ENCODE measurements at places on chromosomes 7 and 10.

DNA sequence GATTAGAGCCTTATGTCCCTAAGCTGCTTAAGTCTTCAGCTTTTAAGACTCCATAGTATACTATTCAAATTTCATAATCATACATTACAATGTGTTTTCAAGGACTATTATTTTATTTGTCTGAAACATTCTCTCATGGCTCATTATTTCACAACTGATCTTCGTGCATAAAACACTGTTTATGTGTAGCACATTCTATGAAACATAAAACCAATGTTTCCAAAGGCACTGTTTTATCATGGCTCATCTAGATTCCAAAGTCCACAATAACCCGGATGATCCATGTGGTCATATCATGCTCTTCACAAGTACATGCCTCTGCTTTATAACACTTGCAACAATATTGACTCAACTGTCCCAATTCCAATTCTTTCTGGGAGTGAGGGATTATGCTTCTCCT lies 806.1 kb downstream of the TNS3 start:
- no peak for DNase-seq

DNA sequence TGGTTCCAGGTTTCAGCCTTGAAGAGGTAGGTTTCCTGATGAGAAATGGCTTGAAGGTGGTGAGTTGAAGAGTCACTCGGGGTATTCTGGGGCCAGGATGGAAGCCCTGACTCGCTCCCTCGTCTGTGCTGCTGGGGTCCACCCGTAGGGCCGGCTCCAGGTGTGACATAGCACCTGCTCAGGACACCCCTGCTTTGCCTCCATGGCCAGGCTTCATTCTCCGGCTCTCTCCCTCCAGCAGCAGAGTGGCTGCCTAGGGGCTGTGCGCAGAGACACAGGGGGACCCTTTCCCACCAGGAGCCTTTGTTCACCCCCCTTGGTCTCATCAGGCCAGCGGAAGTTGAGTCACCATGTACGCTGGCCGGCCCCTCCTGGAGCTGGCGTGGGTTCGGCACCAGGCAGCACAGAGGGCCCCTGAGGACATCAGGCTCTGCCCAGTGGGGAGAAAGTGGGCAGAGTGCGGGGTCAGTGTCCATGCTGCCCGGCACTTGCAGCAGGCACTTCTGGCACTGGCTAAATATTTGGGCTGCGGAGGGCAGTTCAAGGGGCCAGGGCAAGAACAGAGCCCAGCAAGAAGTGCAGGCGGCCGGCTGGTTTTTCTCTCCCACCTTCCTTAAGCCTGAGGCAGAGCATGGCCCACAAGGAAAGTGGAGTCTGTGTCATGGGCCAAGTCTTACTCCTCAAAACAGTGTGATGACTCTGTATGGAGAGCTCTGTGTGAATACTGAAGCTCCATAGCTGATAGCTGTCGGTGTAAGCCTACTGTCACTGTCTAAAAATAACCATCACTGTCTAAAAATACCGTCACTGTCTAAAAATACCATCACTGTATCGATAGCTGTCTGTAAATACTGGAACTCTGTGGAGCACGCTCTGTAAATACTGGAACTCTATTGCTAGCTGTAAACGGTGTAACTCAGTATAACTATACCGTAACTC lies 3.7 kb upstream of the PRKAR1B start:
- no peak for DNase-seq

GRCh38 chr10:127149501-127150081 lies 46.8 kb downstream of the INSYN2A start:
- no peak for DNase-seq

- no peak for DNase-seq
Measured at GRCh38 chr7:111368381-111369065, 193.8 kb downstream of the IMMP2L start.
